Memory B cell (primary cell): ENCODE measurements at places on chromosomes 2 and 18.
A peak's percentile ranks its signal among the peaks of the same experiment; 100 is the strongest.

DNA sequence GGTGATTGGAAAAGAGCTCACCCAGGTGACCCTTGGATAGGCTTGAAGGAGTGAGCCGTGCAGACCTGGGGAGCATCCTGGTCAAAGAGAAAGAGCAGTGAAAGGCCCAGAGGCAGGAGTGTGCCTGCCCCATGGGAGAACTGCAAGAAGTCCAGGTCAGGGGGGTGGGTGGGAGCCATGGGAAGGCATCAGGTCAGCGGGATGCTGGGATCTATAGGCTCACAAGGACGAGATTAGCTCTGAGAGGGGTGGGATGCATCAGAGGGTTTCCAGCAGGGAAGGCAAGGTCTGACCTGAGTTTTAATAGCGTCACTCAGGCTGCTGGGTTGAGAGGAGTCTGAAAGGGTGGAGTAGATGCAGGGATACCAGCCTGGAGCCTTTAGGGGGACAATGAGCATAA lies 158.6 kb downstream of the SMAD7 start:
- H3K4me3 ChIP-seq: no peak overlapping the region
- H3K36me3 ChIP-seq: no peaks in the 10 kb centered on the region
- no peak overlapping the region for H3K27ac ChIP-seq
- no peaks in the 10 kb centered on the region for H3K27me3 ChIP-seq
- DNase-seq: no peak
- peaks cover 15% of the 10 kb centered on the region for H3K4me1 ChIP-seq

- no peaks in the 10 kb centered on the region for H3K4me1 ChIP-seq
- DNase-seq: no peak
- no peaks in the 10 kb centered on the region for H3K36me3 ChIP-seq
- H3K27me3 ChIP-seq: peaks cover 23% of the 10 kb centered on the region
- H3K4me3 ChIP-seq: no peak overlapping the region
- no peak overlapping the region for H3K27ac ChIP-seq
These were observed 111.2 kb upstream of the KLHL29 start for GRCh38 chr2:23273786-23274185.

GRCh38 chr2:197121255-197121654 lies 189.3 kb downstream of the ANKRD44 start:
- H3K27me3 ChIP-seq: no peaks in the 10 kb centered on the region
- H3K36me3 ChIP-seq: peaks cover 36% of the 10 kb centered on the region
- no peak for DNase-seq
- H3K27ac ChIP-seq: peak overlapping the region; percentile 46

DNA sequence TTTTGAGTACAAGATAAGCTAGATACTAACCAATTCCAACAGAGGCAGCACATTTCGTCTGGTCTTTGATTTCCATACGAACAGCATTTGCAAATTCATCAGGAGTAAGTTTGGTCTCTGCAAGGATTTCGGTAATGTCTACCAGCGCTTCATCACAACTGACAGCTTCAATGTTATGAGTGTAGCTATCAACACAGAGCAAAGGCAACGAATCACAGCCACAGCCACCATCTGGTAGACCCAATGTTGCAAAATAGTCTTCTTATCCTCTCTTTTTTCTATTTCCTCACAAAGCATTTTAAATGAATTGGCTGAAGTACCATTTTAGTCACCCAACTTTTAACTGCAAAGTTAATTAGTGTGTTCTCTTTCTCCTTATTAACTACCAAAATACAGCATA lies 68.3 kb downstream of the REV1 start:
- DNase-seq: no peak
- no peaks in the 10 kb centered on the region for H3K4me1 ChIP-seq
- H3K27me3 ChIP-seq: no peaks in the 10 kb centered on the region
- no peak overlapping the region for H3K27ac ChIP-seq
- H3K36me3 ChIP-seq: peaks cover 26% of the 10 kb centered on the region

GRCh38 chr2:235669983-235670962 lies 176.4 kb downstream of the AGAP1 start:
- H3K4me1 ChIP-seq: no peaks in the 10 kb centered on the region
- H3K27me3 ChIP-seq: peaks cover 9% of the 10 kb centered on the region
- H3K36me3 ChIP-seq: no peaks in the 10 kb centered on the region
- no peak overlapping the region for H3K4me3 ChIP-seq
- H3K27ac ChIP-seq: no peak overlapping the region
- DNase-seq: no peak

- H3K27ac ChIP-seq: no peak overlapping the region
- H3K4me3 ChIP-seq: no peak overlapping the region
- no peaks in the 10 kb centered on the region for H3K4me1 ChIP-seq
- no peak for DNase-seq
These were observed 231.6 kb upstream of the CDH2 start for GRCh38 chr18:28408528-28408927.

- no peak overlapping the region for H3K27ac ChIP-seq
- no peaks in the 10 kb centered on the region for H3K27me3 ChIP-seq
These were observed 98.9 kb downstream of the MYT1L start for GRCh38 chr2:2232167-2232566.

DNA sequence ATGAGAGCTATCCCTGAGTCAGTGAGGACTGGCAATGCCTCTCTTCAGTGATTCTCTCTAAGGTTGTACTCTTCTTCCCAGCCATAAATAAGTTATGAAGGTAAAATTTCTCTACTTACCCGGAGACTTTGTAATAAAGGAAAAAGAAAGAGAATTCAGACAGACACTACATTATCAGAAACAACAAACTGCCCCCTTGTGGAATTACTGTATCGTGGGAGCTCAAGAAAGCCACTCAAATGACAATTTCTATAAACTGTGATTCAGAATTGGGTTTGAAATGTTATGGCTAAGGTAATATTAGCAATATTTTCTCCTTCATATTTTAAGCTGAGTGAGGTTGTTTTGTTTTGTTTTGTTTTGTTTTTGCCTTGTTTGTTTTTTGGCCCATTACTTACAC lies 155.8 kb upstream of the TANK start:
- H3K4me3 ChIP-seq: no peak overlapping the region
- H3K27me3 ChIP-seq: peaks cover 12% of the 10 kb centered on the region

- peaks cover 6% of the 10 kb centered on the region for H3K27me3 ChIP-seq
- no peak overlapping the region for H3K27ac ChIP-seq
- DNase-seq: no peak
These were observed 72.2 kb upstream of the CHRNA1 start for GRCh38 chr2:174836377-174836994.

- H3K27ac ChIP-seq: no peak overlapping the region
- H3K27me3 ChIP-seq: peaks cover 2% of the 10 kb centered on the region
- H3K4me1 ChIP-seq: no peaks in the 10 kb centered on the region
- no peak overlapping the region for H3K4me3 ChIP-seq
These were observed 111.1 kb upstream of the RBBP8 start for GRCh38 chr18:22822024-22822423.

DNA sequence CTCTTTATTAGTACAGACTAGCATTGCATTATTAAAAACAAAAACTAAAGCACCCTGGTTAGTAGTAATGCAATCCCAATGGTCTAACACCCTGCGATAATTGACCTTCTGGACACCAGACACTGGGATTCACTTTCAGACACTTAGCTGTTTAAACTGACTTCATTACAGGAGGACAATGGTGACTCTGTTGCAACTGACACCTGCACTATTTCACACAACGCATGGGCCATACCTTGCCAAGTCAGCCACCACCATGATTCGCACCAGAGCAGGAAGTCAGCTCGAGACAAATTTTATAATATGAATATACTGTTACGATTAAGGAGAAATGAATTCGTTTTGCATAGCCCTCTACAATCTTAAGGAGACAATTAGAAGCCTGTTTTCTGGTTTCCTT lies 150.7 kb downstream of the MEIS1 start:
- no peaks in the 10 kb centered on the region for H3K36me3 ChIP-seq
- H3K4me1 ChIP-seq: peaks cover 3% of the 10 kb centered on the region
- H3K4me3 ChIP-seq: no peak overlapping the region

- peaks cover 33% of the 10 kb centered on the region for H3K27me3 ChIP-seq
- peak overlapping the region; percentile 73 for H3K27ac ChIP-seq
- peak; percentile 9 for DNase-seq
- H3K4me1 ChIP-seq: peaks cover 4% of the 10 kb centered on the region
- no peak overlapping the region for H3K4me3 ChIP-seq
- peaks cover 2% of the 10 kb centered on the region for H3K36me3 ChIP-seq
These were observed 2.4 kb downstream of the EVX2 start for GRCh38 chr2:176081376-176081836.

DNA sequence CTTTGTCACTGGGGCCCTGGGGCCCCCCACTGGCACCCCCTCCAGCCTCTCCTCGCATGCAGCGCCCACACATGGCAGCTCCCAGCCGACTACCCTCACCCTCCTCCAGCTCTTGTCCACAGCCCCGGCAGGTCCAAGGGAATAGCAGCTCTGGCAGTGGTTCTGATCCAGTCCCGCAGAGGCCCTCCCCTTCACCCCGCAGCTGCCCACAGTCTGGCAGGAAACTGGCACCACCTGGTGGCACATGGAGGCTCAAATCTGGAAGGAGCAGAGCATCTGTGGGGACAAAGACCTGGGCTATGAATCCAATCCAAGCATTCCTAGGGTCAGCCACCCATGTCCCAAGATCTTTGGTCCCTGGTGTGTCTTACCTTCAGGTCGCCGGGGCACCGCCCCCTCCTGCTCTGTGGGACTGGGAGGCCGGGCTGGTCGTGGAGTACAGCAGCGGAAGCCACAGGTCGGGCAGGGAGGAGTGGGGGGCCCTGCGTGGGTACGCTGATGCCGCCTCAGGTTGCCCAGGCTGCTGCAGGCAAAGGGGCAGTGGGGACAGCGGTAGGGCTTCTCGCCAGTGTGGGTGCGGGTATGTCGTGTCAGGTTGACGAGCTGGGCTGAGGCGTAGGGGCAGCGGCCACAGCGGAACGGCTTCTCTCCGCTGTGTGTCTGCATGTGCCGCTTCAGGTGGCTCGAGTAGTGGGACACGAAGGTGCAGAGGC lies 2.3 kb downstream of the ZNF513 start:
- H3K27me3 ChIP-seq: no peaks in the 10 kb centered on the region
- DNase-seq: no peak
- peaks cover 27% of the 10 kb centered on the region for H3K4me1 ChIP-seq
- H3K4me3 ChIP-seq: no peak overlapping the region
- H3K36me3 ChIP-seq: peaks cover 18% of the 10 kb centered on the region

GRCh38 chr2:126513033-126513432 lies 142.9 kb upstream of the GYPC start:
- H3K4me1 ChIP-seq: no peaks in the 10 kb centered on the region
- H3K4me3 ChIP-seq: no peak overlapping the region
- DNase-seq: no peak
- no peaks in the 10 kb centered on the region for H3K27me3 ChIP-seq

- H3K36me3 ChIP-seq: peaks cover 21% of the 10 kb centered on the region
- no peak overlapping the region for H3K27ac ChIP-seq
- H3K27me3 ChIP-seq: no peaks in the 10 kb centered on the region
- no peak for DNase-seq
These were observed 103.0 kb downstream of the ZAP70 start for GRCh38 chr2:97816411-97816810.

- no peak for DNase-seq
- no peak overlapping the region for H3K4me3 ChIP-seq
- H3K27ac ChIP-seq: no peak overlapping the region
- peaks cover 6% of the 10 kb centered on the region for H3K27me3 ChIP-seq
- H3K36me3 ChIP-seq: no peaks in the 10 kb centered on the region
These were observed 105.9 kb downstream of the TMX3 start for GRCh38 chr18:68608851-68609490.

GRCh38 chr2:1607971-1608688 lies 136.2 kb downstream of the PXDN start:
- no peak overlapping the region for H3K27ac ChIP-seq
- no peak overlapping the region for H3K4me3 ChIP-seq
- H3K4me1 ChIP-seq: peaks cover 16% of the 10 kb centered on the region
- H3K36me3 ChIP-seq: no peaks in the 10 kb centered on the region
- peaks cover 11% of the 10 kb centered on the region for H3K27me3 ChIP-seq

DNA sequence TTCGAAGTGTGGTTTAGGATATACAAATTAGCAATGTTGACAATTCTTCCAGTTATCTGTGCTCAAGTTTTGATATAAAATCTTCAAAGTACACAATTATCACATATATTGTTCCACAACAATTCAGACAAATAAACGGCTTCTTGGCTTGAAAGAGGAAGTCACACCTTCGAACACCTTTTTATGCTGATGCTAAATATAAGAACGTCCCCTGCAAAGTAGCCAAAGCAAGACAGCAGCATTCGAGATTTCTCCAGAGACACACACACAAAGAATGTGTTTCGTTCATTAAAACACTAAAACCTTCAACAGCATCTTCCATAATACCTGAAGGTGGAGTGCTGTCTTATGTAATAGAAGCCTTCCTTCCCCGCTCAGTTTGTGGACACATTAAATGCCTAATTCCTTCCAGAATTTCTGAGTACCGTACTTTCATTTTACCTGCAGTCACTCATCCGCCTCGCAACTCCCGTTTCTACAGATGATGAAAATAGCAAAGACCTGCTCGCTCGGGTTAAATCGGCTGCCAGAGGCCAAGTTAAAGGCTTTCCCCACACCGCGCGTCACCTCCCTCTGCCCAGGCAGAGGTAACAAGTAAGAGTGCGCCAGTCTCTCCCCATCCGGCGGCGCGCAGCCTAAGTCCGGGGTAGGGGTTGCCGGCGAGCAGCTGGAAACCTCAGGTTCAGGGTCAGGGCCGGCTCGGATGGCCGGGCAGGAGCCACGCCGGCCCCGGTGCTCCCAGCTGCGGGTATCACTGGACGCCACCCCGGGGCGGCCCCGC lies 847 bp downstream of the SERPINE2 start:
- H3K4me3 ChIP-seq: peak overlapping the region; percentile 82
- peak; percentile 51 for DNase-seq
- no peak overlapping the region for H3K27ac ChIP-seq
- peaks cover 9% of the 10 kb centered on the region for H3K4me1 ChIP-seq
- H3K36me3 ChIP-seq: no peaks in the 10 kb centered on the region
- peaks cover 33% of the 10 kb centered on the region for H3K27me3 ChIP-seq

GRCh38 chr2:168345601-168346000 lies 98.2 kb upstream of the STK39 start:
- no peaks in the 10 kb centered on the region for H3K36me3 ChIP-seq
- no peak for DNase-seq
- no peak overlapping the region for H3K4me3 ChIP-seq
- H3K27me3 ChIP-seq: peaks cover 8% of the 10 kb centered on the region

DNA sequence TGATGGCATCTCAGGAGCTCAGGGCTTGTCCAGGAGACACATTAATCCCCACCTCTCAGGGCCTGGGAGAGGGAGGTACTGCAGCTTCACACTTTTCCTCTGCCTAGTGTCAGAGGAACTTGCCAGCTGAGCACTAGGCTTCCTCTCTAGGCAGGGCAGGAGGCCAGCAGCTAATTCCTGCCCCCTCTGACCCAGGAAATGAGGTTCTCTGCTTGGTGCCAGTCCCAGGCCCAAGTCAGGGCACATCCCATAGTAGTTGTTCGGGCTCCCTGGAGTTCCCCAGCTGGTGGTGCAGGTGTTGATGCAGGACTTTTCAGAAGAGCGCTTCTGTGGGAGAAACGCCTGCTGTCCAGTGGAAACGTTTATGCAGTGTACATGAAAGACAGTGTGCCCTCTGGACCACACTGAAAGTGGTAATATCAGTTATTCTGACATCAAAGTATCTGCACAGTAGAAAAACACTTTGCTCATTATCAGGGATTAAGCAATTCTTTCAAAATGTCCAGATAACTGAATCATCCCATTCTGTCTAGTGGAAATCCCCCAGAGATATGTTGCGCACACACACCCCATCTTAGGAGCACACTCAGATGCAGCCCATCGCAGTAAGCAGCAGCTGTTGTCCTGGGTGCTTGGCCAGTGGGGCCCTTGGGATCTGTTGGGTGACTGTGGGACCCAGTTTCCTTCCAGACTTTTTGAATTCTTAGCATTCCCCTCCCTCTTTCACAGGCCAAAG lies 17.8 kb upstream of the SCLY start:
- peaks cover 39% of the 10 kb centered on the region for H3K36me3 ChIP-seq
- no peak overlapping the region for H3K4me3 ChIP-seq
- peaks cover 2% of the 10 kb centered on the region for H3K4me1 ChIP-seq
- DNase-seq: no peak
- no peak overlapping the region for H3K27ac ChIP-seq
